Spinal cord (tissue), 10 donors: ENCODE measurements at places on chromosomes 7 and 10.

GRCh38 chr7:143243614-143244013, 19.6 kb upstream of the GSTK1 start:
- DNase-seq: no peak

GRCh38 chr7:47516985-47517600, 64.8 kb downstream of the TNS3 start:
- no peak for DNase-seq

GRCh38 chr10:70115948-70116682, 16.5 kb downstream of the AIFM2 start:
- no peak for DNase-seq

- DNase-seq: no peak
Observed at GRCh38 chr7:98266840-98267239, 14.6 kb upstream of the BRI3 start.

DNA sequence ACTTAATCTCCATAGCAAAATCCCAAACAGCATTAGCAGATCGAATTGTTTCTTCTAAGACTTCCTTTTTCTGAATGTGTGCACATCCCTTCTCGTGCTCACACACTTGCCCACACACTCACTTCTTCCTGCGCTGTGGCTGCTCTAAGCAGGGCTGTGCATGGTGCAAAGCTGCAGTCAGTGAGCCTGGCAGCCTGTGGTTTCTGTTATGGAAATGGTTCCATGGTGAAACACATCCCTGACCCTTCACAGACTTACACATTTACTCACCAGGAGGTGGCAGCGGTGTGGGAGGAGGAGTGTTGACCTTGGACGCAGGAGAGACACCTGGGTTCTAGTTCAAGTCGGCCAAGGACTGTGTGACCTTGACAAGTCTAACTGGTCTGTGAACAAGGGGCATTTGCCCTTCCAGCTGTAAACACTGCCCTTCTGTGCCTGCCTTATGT, 24.9 kb downstream of the MTURN start:
- DNase-seq: no peak
